ENCODE measurements at places on chromosomes 12 and 14.

GRCh38 chr12:75711271-75711670 lies 199.9 kb upstream of the KRR1 start:
- ATAC-seq = no peak

DNA sequence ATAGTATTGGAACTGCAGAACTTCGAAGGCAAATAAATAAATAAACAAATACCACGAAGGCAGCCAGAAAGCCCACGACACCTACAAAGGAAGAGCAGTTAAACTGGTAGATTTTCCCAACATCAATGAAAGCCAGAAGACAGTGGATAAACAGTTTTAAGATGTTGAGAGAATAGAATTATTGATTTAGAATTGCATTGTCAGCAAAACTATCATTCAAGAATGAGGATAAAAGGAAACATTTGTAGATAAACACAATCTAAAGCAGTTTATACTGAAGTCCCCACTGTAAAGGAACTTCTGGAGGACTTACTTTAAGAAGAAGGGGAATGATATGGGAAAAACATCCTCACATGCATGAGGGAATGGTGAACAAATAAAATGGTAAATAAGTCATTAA lies 29.5 kb downstream of the CACNA2D4 start:
- no peak for ATAC-seq

DNA sequence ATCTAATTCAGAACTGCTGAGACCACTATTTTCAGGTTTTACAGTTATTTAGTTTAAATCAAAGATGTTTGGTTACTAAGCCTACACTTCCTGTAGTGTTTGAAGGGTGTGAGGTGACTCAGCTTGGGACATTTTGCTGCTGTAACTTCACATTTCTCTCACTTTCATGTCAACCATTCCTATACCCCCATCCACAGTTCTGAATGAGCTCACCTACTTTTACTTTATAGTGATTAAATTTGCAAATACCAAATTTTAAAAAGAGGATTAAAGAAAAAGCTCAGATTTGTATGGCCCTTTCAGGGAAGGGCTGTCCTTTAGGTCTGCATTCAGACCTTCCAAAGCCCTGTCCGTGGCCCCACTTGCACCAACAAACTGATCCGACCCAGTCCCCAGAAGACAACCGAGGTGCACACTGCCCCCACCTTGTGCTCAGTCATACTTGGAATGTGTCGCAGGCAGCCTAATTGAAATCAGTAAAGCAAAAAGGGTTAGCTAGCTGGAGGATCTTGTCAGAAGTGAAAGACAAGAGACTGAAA lies 174.4 kb downstream of the MON2 start:
- ATAC-seq = no peak

DNA sequence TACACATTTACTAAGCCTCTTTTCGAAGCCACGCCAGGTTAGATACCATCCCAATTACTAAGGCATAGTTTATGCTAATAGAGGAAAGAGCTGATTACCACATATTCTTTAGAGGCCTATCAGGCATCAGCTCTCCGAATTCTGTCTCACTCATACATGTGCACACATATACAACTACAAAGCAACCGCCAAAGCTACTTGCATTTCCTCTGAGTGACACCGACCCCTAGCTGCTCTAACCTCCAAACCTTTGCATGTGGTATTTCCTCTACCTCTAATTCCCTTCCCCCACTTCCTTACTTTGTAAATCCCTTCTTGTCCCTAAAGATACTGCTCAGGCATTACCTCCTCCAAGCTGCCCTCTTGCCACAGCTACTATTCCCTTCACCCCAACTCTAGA lies 107.2 kb downstream of the DUSP6 start:
- ATAC-seq = peak; percentile 51

- ATAC-seq = no peak
Measured at GRCh38 chr14:79413734-79414428, 797.4 kb downstream of the DIO2 start.

GRCh38 chr14:80152763-80153162 lies 58.5 kb downstream of the DIO2 start:
- no peak for ATAC-seq

DNA sequence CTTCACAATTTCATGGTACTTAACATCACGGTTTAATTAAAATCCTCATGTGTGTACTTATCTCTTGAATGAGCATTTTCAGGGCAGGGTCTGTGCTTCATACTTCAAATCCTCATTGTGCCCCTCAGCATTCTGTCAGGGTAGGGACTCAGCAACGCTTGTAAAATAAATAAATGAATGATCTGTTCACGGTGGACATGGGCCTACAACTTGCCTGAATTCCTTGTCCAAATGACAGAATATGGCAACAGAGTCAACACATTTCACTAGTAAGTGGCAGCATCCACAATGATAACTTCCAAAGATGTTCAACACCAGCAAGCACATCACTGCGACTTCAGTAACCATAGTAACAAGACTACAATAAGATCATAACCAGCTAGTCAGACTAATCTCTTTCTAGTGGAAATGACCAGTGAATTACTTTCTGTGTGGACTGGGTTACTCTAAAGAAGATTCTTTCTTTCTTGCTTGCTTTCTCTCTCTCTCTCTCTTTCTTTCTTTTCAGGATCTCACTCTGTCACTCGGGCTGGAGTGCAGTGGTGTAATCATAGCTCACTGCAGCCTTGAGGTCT lies 14.5 kb upstream of the GNPTAB start:
- ATAC-seq = no peak

DNA sequence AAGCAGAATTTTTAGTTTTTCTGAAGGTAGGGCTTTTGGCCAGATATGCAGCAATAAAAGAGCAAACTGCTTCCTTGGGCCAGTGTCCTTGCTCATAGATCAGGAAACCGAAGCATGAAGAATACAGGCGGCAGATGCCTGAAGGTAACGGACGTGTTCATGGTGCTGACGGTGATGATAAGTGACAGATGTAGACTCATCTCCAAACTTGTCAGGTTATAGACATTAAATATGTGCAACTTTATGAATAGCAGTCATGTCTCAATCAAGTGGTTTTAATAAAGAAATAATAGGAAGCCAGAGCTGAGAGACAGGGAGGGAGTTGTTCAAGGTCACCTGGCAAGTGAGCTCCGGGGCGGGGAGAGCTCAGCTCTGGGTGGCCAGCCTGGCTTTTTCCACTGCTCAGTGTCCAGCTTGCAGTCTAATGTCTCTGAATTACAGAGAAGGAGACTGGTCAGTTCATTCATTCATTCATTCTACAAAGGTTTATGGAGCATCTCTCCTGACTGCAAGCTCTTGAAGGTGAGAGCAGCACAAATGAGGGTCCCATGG lies 1.0 kb downstream of the SERPINA5 start:
- peak; percentile 34 for ATAC-seq

- ATAC-seq = peak; percentile 13
Measured at GRCh38 chr12:117098361-117099217, 627 bp downstream of the TESC start.

GRCh38 chr12:19120795-19121194 lies 8.7 kb upstream of the PLEKHA5 start:
- ATAC-seq = no peak

GRCh38 chr14:32494609-32495434 lies 165.7 kb downstream of the AKAP6 start:
- no peak for ATAC-seq

- no peak for ATAC-seq
Measured at GRCh38 chr12:33825442-33825841, 196.9 kb upstream of the ALG10 start.

DNA sequence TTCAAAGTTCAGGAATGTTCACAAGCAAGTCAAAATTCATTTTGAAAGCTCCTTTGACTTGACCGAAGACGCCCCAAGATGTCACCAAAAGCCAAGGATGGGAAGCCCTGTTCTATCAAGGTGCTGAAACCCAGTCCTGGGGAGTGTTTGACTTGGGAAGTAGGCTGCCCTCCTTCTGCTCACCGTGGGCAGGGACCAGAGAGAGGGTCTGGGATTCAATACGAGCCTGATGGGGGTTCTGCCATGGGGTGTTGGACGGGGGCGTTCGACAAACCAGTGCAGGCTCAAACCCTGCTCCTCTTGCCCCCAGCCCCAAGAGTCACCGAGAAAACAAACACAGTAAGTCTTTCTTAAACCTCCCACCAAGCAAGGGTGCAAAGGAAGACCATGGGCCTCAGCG lies 150.1 kb upstream of the DIO3 start:
- no peak for ATAC-seq

DNA sequence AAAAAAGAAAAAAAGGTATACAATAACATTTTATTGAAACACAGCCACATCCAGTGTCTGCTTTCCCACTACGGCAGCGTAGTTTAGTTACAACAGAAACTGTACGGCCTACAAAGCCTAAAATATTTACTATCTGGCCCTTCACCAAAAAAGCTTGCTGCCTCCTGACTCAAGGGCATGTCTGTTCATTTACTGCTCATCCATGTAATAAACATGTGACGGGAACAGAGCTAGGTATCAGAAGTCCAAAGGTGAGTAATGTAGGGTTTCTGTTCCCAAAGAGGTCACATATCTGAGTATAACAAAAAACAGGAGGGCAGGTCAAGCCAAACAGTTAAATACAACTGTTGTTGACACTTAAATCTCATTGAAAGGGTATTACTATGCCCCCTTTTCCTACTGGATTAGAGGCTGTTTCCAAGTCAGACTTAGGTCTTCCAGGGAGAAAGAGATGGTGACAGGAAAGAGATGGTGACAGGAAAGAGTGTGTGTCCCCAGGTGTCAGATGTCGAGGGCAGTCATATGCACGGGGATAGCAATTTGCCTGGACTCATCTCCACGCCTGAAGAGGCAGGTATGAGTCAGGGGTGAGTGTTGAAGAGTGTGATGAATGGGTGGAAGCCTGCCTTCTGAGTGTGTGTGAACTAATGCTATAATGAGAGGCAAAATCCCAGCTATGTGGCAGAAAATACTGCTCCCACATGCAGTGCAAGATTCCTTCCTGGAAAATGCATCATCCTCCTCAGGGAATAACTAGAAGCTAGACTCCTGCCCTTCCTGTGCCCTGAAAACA lies 77.7 kb downstream of the MAP3K9 start:
- no peak for ATAC-seq

DNA sequence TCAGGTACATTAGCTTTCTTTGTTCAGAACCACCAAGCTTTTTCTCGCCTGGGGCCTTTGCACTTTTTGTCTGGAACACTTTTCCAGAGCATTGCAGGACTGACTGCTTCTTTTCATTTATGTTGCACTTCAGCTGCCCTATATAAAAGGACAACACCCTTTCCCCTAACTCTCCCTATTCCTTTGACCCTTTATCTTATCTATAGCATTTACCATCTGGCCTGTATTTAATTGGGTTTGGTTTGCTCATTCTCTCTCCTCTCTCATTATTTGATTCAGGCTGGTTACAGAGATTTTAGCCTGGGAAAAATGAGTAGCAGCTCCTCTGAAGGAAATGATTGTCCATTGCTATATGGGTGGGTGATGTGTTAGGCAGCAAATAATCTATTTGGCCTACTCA lies 165.4 kb downstream of the KICS2 start:
- no peak for ATAC-seq

Measured in gastroesophageal sphincter (tissue), 4 donors.